CD14-positive monocyte (primary cell): ENCODE measurements at places on chromosomes 7 and 10. TPM values are rescaled to one million over a fixed set of nuclear protein-coding genes. Genes with fewer than 3 reads are reported as not detected.

Gene CCDC172
- polyA plus RNA-seq, result not detected

Gene SPDYE1
- polyA plus RNA-seq, result not detected

Gene PTPRN2
- polyA plus RNA-seq, result 0.25 TPM

Gene NODAL
- polyA plus RNA-seq, result not detected in 2 replicates

Gene PIP4K2A
- 9.7 TPM for polyA plus RNA-seq

Gene SNCG
- not detected for polyA plus RNA-seq

Gene ADARB2
- polyA plus RNA-seq, result not detected

Gene SH2D4B
- not detected for polyA plus RNA-seq

Gene SPDYE2
- 0.04 TPM in 1 of 2 replicates, not detected in the other for polyA plus RNA-seq

Gene CPVL
- 263 and 410 TPM in 2 replicates for polyA plus RNA-seq

Gene SLC13A1
- polyA plus RNA-seq, result not detected in 2 replicates

Gene TSPAN33
- 2.9 TPM for polyA plus RNA-seq

Gene RASA4
- 18.6 TPM for polyA plus RNA-seq

Gene PAX4
- not detected for polyA plus RNA-seq

Gene NEBL
- 9.7 TPM for polyA plus RNA-seq

Gene PPIA
- polyA plus RNA-seq, result 2,276 TPM

Gene AGBL3
- 0.20 TPM for polyA plus RNA-seq

Gene GPR22
- polyA plus RNA-seq, result 0.18 TPM

Gene ATP5F1C
- 105 and 179 TPM in 2 replicates for polyA plus RNA-seq

Gene APBB1IP
- 24.6 TPM for polyA plus RNA-seq

Gene ZNF736
- polyA plus RNA-seq, result 1.4 TPM

Gene PLPP4
- not detected in 2 replicates for polyA plus RNA-seq

Gene WDR86
- polyA plus RNA-seq, result 0.11 TPM

Gene PDCD4
- polyA plus RNA-seq, result 53.4 TPM

Gene PHYHIPL
- not detected in 2 replicates for polyA plus RNA-seq

Gene CFAP69
- polyA plus RNA-seq, result not detected

Gene CYP2C19
- not detected in 2 replicates for polyA plus RNA-seq

Gene TEX36
- not detected in 2 replicates for polyA plus RNA-seq

Gene LRCH4
- 134 TPM for polyA plus RNA-seq

Gene FKBP9
- 4.2 TPM for polyA plus RNA-seq

Gene LEP
- 0.13 TPM for polyA plus RNA-seq

Gene SYT15B
- polyA plus RNA-seq, result not detected

Gene WEE2
- not detected for polyA plus RNA-seq

Gene RAMP3
- polyA plus RNA-seq, result not detected

Gene UNCX
- polyA plus RNA-seq, result not detected in 2 replicates

Gene SVOPL
- polyA plus RNA-seq, result not detected

Gene WNT2
- polyA plus RNA-seq, result not detected

Gene ITGB8
- 0.01 and 0.03 TPM in 2 replicates for polyA plus RNA-seq

Gene ETV1
- not detected for polyA plus RNA-seq

Gene WDFY4
- 9.8 TPM for polyA plus RNA-seq

Gene NPFFR1
- polyA plus RNA-seq, result not detected

Gene MYH16
- polyA plus RNA-seq, result not detected

Gene PNLIPRP2
- polyA plus RNA-seq, result not detected in 2 replicates

Gene CRPPA
- 0.03 and 0.09 TPM in 2 replicates for polyA plus RNA-seq

Gene SUN3
- polyA plus RNA-seq, result not detected

Gene TRIL
- polyA plus RNA-seq, result not detected

Gene SPDYE16
- not detected for polyA plus RNA-seq

Gene LIPM
- polyA plus RNA-seq, result not detected

Gene OR2A12
- not detected in 2 replicates for polyA plus RNA-seq

Gene CYP3A4
- not detected in 2 replicates for polyA plus RNA-seq

Gene GSTO1
- 495 TPM for polyA plus RNA-seq

Gene ARHGAP22
- 7.8 and 8.5 TPM in 2 replicates for polyA plus RNA-seq

Gene DYNC1I1
- polyA plus RNA-seq, result not detected

Gene GNAT3
- not detected in 2 replicates for polyA plus RNA-seq

Gene KIAA1217
- not detected in 2 replicates for polyA plus RNA-seq

Gene CUBN
- not detected for polyA plus RNA-seq

Gene C10orf105
- 1.9 and 2.4 TPM in 2 replicates for polyA plus RNA-seq

Gene SEMA3D
- polyA plus RNA-seq, result not detected in 2 replicates

Gene ATOH7
- polyA plus RNA-seq, result not detected
